ENCODE measurements at places on chromosomes 7 and 10.

DNA sequence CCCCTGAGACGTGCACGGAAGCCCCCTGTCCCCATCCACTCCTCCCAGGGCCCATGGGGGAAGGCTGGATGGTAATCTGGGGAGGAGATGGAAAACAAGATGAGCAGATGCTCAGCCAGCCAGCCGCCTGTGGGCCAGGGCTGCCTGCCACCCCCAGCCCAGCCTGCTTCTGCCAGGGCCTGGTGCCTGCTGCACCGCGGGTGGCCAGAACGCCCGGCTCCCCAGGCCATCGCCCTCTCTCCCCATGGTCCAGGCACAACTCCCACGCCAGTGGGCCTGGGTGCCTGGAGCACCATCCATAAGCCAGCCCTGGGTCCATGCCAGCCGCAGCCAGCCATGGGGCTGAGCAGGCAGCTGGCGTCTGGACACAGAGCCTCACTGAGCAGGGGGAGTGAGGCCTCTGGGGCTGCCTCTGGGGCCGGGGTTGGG lies 57.2 kb upstream of the ELN start:
- DNase-seq: no peak

GRCh38 chr10:19869370-19869769 lies 53.1 kb downstream of the PLXDC2 start:
- DNase-seq: no peak

DNA sequence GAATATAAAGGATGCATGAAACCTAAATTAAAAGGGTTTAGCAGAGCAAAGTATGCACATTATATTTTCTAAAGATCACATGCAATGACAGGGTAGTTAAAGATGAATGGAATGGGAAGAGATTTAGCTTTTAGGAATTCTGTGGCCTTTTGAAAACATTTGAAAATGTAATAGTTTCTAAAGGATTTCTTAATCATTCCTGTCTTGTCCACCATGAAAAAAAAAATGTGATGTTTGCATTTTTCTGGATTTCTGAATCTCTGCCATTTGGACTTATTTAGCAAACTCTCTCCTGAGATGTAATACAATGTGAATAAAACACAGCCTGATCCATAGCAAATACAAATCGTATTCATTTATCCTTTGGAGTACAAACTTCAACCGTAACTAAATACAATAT lies 126.6 kb upstream of the RAB11FIP2 start:
- no peak for DNase-seq

GRCh38 chr10:126087796-126088505 lies 191.6 kb downstream of the FANK1 start:
- no peak for DNase-seq

DNA sequence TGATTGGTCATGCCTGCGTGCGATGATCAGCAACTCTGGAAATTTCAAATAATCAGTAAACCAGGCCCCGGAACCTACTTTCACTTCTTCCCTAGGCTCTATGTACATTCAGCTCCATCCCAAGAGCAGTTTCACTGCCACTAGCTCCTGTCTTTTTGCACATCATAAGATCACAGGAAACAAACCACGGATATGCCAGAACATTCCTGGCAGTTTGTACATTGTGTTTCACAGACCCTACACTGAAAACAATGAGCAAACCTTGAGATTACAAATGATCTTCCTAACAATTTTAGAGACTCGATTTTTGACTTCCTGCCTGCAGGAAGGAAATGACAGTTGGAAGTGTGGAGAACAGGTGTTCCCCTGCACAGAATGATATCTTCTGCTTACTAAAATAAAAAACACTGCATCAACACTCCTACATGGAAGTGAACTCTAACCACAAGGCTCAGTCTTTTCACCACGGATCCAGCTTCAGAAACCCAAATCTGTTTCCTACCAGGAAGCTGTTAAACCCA lies 7.6 kb upstream of the TMEM236 start:
- DNase-seq: no peak

- DNase-seq: no peak
Observed at GRCh38 chr7:882336-883035, 6.1 kb downstream of the GET4 start.

GRCh38 chr7:118473271-118473670 lies 248.8 kb downstream of the ANKRD7 start:
- DNase-seq: no peak

GRCh38 chr7:32453341-32454011 lies 36.7 kb downstream of the LSM5 start:
- DNase-seq: no peak

GRCh38 chr7:30702200-30702599 lies 19.9 kb upstream of the CRHR2 start:
- no peak for DNase-seq

- no peak for DNase-seq
Observed at GRCh38 chr10:23422003-23422411, 16.9 kb upstream of the OTUD1 start.

GRCh38 chr7:157446322-157446721 lies 109.5 kb downstream of the DNAJB6 start:
- no peak for DNase-seq

DNA sequence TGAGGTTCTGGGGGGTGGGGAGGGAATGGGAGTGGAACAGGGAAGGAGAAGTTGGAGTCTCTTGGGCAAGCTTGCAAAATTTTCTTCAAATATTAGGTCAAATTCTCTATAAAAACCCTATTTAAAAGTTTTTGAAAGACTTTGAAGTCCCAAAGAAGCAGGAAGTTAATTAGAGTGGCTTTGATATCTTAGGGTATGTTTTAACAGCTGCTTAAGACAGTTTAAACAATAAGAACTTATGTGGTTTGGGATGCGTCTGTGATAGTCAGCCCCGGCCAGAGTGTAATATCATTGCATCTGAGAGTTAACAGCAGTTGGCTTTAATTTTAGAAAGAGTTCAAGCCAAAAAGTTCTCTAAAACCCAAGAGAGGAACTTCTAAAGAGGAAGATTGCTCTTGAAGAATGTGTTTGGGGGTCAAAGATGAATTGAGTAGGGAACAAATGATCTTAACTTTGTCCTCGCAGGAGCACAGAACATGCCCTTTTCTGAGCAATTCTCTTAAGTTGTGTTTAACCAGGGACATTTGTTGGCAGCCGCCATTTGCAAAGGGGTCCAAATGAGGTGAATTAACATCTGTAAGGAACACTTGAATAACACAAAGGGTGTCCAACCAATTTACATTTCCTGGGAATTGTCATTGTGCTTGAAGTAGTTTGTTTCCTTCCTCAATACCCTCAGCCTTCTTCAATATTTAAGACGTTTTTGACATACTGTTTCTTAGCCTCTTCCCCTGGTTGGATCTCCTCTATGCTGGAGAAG lies 182.4 kb downstream of the PTEN start:
- no peak for DNase-seq

- no peak for DNase-seq
Observed at GRCh38 chr10:87642988-87643387, 16.7 kb upstream of the PAPSS2 start.

GRCh38 chr7:155457544-155458110 lies 302 bp upstream of the EN2 start:
- DNase-seq: no peak

DNA sequence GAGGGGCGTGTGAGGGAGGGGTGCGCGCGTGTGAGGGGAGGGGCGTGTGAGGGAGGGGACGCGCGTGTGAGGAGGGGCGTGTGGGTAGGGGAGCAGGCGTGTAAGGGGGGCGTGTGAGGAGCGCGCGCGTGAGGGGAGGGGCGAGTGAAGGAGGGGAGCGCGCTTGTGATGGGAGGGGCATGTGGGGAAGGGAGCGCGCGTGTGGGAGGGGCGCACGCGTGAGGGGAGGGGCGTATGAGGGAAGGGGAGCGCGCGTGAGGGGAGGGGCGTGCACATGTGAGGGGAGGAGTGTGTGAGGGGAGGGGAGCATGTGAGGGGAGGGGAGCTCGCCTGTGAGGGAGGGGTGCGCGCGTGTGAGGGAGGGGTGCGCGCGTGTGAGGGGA lies 19.1 kb downstream of the MXI1 start:
- peak; percentile 93 for DNase-seq

DNA sequence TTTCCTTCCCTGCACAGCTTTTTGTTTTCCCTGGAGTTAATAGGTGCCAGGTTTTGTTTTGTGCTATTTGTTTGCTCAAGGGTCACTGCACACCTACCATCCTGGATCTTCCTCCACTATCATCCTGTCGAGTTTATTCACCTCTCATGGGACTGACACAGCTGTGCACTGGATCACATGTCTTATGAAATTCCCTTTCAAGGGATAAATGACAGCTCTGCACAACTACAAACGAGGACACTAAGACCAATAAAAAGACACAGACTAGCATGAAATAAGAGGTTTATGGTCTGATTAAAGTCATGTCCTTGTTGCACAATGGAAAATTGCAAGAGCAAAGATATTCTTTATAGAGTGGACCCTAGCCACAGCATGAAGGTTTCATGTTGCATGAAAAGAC lies 76.7 kb upstream of the SFMBT2 start:
- DNase-seq: no peak

DNA sequence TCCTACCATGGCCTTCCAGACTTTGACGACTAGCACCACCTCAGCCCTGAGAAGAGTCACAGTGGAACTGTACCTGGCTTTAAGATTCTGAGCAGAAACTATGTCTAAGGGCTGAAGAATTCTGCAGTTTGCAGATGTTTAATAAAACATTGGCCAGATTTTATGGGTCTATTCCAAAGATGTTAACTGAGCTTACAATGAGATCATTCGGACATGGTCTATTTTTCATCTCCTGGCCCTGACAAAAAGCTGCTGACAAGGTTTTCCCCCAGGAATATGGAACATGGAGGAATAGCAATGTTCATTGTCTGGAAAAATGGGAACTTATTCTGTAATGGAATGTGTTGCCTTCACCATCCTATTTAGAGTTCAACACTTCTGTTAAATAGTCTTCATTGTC lies 66.4 kb downstream of the PTF1A start:
- DNase-seq: no peak

DNA sequence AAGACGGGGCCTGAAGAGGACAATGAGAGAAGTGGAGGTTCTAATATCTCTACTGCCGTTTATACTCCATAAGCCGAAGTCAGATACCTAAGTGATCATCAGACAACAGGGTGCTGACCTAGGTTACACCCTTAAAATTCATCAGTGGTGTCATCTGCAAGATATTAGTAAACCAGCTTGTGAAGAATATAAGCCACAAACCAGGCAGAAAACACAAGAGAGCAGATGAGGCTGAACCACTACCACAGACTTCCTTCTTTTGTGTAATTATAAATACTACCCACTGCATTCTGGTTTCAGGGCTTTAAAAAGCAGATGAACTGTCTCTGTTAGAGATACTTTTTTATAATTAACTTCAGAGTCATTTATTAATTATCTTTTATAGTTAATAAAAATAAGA lies 69.0 kb upstream of the LRRC17 start:
- DNase-seq: no peak

DNA sequence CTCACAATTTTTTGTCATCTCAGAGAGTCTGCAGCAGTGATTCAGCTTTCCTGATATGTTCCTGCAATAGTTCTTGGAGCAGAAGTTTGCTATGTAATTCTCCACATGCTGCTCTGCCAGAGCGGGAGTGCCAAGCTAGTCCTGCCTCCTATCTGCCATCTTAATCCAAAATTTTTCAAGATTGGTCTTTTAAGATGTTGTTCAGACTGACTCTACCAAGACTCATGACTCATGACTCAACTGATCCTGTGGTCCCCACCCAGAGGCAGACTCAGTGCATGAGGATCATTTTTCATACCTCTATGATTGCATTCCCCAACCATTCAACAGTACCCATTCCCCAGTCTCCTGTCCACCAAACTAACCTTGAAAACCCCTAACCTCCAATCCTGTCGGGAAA lies 470.8 kb downstream of the INHBA start:
- no peak for DNase-seq

DNA sequence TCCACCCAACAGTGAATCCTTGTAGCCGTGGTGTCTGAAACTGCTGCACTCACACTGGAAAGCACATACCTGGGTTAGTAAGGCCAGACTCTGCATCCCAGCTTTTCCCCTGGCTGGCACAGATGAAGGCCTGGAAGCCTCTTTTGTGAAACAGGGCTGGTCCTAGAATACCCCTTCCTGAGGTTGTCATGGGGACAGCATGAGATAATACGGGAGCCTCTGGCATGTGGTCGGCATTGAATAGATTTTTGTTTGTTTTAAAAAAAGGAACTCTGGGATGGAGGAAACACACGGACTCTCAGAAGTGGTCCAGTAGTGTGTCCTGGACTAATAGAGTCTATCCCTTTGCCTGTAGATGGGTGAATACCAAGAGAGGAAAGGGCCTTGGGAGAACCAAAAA lies 129.7 kb downstream of the TMEM178B start:
- no peak for DNase-seq

DNA sequence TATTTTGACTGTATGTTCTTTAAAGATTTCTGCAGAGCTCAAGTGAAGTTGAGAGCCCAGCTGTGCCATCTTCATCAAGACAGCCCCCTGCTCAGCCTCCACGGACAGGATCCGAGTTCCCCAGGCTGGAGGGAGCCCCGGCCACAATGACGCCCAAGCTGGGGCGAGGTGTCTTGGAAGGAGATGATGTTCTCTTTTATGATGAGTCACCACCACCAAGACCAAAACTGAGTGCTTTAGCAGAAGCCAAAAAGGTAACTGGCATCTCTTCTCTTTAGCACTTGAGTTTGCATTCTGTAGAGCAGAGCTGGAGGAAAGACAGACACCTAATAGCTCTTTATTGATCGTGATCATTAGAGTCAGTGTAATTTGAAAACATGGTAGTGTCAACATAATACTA lies 33.7 kb downstream of the MCM10 start:
- no peak for DNase-seq

- DNase-seq: no peak
Observed at GRCh38 chr7:131431289-131431688, 103.6 kb downstream of the MKLN1 start.

- DNase-seq: no peak
Observed at GRCh38 chr7:82209179-82209747, 234.3 kb downstream of the CACNA2D1 start.

- DNase-seq: no peak
Observed at GRCh38 chr10:71714031-71714410, 5.6 kb downstream of the C10orf105 start.

- DNase-seq: no peak
Observed at GRCh38 chr7:80078159-80078731, 56.4 kb upstream of the GNAI1 start.

- no peak for DNase-seq
Observed at GRCh38 chr7:33722383-33723101, 182.8 kb upstream of the BMPER start.

- no peak for DNase-seq
Observed at GRCh38 chr10:86970162-86970981, 2.1 kb downstream of the ADIRF start.

DNA sequence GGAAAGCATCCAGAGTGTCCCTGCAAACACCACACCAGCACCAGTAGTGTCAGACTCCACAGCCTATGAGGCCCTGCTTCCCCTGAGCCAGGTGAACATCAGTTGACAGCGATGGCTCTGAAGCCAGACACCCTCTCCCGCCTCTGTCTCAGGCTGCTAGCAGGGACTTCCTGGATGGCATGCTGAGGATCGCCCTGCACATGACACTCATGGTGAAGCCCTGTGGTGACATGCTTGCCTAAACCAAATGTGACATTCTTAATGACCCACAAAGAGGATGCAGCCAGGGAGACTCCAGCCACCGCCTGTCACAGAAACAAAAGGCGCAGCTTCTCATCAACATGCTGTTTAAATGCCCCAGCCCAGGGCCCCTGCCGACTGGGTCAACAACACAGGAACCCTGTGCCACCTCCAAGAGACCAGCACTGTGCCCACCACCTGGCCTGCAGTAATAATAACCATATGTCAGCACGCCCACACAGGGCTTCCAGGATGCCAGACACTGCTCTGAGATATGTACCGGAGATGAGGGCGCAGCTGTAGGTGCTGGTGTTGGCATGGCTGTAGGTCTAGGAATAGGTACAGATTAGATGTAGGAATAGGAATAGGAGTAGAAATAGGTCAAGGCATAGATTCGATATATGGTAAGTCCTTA lies 81.3 kb downstream of the GRID1 start:
- no peak for DNase-seq
